ENCODE measurements at places on chromosomes 6 and 20. TPM values are rescaled to one million over a fixed set of nuclear protein-coding genes. Genes with fewer than 3 reads are reported as not detected.

SRSF3 gene
- 550 TPM for total RNA-seq

ANKRD66 gene
- total RNA-seq, result not detected

NMBR gene
- not detected for total RNA-seq

- DNase-seq, result no peak
- no peak overlapping the region for H3K4me3 ChIP-seq
- no peaks in the 10 kb centered on the region for H3K4me1 ChIP-seq
These were observed 172.5 kb upstream of the JARID2 start for GRCh38 chr6:15073344-15073789.

- H3K4me3 ChIP-seq, result no peak overlapping the region
- H3K27me3 ChIP-seq, result no peaks in the 10 kb centered on the region
- no peak overlapping the region for H3K27ac ChIP-seq
- no peaks in the 10 kb centered on the region for H3K4me1 ChIP-seq
- no peak for DNase-seq
- peaks cover 10% of the 10 kb centered on the region for H3K36me3 ChIP-seq
These were observed 54.7 kb downstream of the TRAM2 start for GRCh38 chr6:52522151-52522626.

GRCh38 chr6:149334682-149335160 is 17.2 kb downstream of the TAB2 start:
- no peaks in the 10 kb centered on the region for H3K27me3 ChIP-seq
- H3K36me3 ChIP-seq, result no peaks in the 10 kb centered on the region
- peaks cover 24% of the 10 kb centered on the region for H3K4me1 ChIP-seq
- DNase-seq, result no peak

DNA sequence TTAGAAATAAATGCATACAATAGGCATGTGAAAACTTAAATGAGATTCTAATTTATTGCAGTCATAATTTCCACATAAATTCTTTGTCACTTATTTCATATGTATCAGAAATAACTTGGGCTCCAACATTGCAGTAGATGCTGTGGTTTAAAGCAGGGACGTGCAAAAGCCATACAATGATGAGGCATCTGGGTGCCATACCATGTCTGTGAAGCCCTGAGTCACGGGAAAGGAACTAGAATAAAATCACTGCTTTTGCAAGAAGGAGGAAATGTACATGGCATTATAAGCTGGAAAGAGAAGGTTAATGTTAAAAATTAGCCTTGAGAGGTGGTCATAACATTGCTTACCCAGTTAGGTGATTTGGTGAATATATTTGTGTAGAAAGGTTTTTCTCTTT is 180.4 kb downstream of the SASH1 start:
- DNase-seq, result no peak
- H3K27me3 ChIP-seq, result no peaks in the 10 kb centered on the region
- H3K36me3 ChIP-seq, result no peaks in the 10 kb centered on the region
- no peak overlapping the region for H3K4me3 ChIP-seq
- no peak overlapping the region for H3K27ac ChIP-seq
- H3K4me1 ChIP-seq, result peaks cover 3% of the 10 kb centered on the region

DNA sequence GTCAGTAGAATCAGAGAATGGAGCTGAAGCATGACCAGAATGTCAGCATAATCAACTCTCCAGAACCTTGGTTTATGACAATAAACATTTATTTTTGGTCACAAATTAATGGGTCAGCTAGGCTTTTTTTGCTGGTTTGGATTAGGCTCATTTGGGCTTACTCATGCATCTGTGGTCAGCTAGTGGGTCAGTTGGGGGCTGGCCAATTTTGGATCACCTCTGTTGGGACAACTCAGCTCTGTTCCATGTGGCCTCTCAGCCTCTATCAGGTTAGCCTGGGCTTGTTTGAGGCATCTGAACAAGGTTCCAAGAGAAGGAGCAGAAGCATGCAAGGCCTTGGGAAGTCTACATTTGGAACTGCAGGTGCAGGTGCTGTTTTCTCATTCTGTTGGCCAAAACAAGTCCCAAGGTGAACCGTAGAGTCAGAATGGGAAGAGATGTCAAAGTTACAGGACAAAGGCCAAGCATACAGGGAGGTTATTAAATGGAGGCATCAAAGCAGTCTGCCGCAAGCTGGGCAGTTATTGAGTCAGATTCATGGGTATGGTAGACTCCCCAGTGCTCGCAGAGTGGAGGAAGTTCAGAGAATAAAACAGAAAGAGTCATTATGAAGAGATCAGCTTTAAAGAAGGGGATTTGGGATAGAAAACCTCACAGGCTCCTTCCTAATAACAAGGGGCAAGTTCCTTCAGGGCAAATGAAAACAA is 173.0 kb downstream of the PLCB4 start:
- H3K4me3 ChIP-seq, result no peak overlapping the region
- H3K27me3 ChIP-seq, result no peaks in the 10 kb centered on the region
- no peaks in the 10 kb centered on the region for H3K36me3 ChIP-seq
- H3K27ac ChIP-seq, result no peak overlapping the region
- no peak for DNase-seq

GRCh38 chr6:56949265-56949664 is 5.6 kb upstream of the BEND6 start:
- H3K27me3 ChIP-seq, result peaks cover 46% of the 10 kb centered on the region
- DNase-seq, result no peak
- H3K4me3 ChIP-seq, result no peak overlapping the region
- no peaks in the 10 kb centered on the region for H3K36me3 ChIP-seq
- peaks cover 9% of the 10 kb centered on the region for H3K4me1 ChIP-seq

- no peak overlapping the region for H3K4me3 ChIP-seq
- no peaks in the 10 kb centered on the region for H3K36me3 ChIP-seq
- peaks cover 46% of the 10 kb centered on the region for H3K4me1 ChIP-seq
- no peak overlapping the region for H3K27ac ChIP-seq
These were observed 2.1 kb upstream of the SOX4 start for GRCh38 chr6:21591446-21591845.

GRCh38 chr20:17875106-17875980 is 93.3 kb downstream of the SNX5 start:
- no peak overlapping the region for H3K4me3 ChIP-seq
- no peak overlapping the region for H3K27ac ChIP-seq
- no peaks in the 10 kb centered on the region for H3K36me3 ChIP-seq
- no peaks in the 10 kb centered on the region for H3K27me3 ChIP-seq
- no peak for DNase-seq
- H3K4me1 ChIP-seq, result peaks cover 11% of the 10 kb centered on the region

All from CD4-positive, alpha-beta T cell (primary cell).